ENCODE measurements at places on chromosomes 2 and 18. TPM values are rescaled to one million over a fixed set of nuclear protein-coding genes. Genes with fewer than 3 reads are reported as not detected.

The KRCC1 gene
- 8.4 TPM for total RNA-seq

- DNase-seq = peak; percentile 26
Observed at GRCh38 chr18:21803495-21803894, 62.9 kb downstream of the MIB1 start.

DNA sequence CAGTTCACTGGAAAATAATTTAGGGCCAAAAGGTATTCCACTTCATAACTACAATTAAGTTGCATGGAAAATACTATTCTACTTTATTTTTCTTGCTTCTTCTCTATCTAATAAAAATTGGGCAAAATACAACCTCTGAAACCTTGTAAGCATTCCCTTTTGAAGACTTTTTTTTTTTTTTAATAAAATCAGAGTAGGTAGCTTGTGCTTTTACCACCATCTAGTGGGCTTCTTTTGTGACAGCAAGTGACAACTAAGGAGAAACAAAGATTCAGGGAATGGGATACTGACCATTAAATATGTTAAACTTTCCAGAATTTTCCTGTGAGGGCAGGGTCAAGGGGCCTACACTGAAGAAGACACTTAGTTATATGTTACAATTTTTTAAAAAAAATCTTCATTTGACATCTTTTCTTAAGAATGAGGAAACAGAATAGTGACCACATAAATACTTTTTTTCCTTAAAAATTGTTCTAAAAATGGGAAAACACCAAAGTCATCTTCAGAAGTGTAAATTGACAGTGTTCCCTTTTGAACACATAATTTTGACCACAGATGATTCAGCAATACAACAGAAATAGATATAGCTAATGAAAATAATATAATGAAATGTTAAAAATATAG is 1183.2 kb upstream of the ACVR2A start:
- DNase-seq = peak; percentile 36

DNA sequence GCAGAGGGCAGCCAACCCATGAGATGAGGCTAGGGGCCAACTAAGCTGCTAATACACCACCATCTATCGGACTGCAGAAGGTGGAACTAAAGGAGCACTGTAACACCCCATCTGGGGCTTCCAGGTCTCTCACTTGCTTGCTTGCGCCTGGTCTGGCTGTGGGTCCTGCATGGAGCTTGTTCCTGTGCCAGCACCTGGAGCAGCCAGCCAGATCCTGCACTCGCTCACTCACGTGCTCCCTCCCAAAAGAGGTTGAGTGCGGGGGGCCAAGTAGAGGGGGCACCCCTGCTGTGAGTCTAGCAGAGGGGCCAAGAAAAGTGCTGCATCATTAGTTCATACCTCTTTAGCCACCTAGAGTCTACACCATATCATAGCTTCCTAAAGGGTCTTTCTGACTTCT is 250.9 kb downstream of the LRRTM4 start:
- DNase-seq = no peak

DNA sequence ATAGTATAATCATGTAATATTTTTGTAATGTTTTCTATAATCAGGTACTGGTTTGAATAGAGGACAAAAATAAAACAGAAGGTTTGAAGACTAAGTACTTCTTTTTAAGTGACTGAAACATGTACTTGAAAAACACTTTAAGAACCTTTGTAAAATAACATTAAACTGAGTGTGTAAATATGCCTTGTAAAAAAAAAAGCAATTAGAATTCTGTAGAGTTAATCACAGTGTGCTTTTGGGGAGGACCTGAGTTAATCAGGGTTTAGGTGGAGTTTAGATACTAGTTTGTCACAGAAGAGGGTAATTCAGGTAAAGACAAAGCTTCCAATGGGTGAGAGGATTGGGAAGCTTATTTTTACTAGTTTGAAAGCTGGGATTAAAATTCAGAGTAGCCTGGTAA is 10.3 kb downstream of the MBD5 start:
- DNase-seq = no peak

The IL36RN gene
- 1.9 TPM for total RNA-seq

DNA sequence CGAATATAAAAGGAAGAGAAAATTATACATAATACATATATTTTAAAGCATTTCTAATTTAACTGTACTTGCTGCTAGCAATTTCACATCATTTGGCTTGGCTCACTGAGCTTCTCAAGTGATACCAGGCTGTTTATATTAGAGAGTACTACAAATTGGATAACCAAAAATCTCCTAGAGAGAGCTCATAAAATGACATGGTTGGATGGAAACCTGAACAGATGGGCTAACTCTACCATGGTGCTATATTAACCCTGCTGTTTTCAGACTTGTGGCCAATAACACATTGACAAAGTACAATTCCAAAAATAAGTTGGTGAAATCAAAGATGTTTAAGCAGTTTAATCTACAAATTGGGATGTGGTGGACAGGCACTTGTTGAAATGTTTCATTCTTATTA is 364.4 kb upstream of the GCFC2 start:
- DNase-seq = no peak

The NEB gene
- 0.90 TPM for total RNA-seq

DNA sequence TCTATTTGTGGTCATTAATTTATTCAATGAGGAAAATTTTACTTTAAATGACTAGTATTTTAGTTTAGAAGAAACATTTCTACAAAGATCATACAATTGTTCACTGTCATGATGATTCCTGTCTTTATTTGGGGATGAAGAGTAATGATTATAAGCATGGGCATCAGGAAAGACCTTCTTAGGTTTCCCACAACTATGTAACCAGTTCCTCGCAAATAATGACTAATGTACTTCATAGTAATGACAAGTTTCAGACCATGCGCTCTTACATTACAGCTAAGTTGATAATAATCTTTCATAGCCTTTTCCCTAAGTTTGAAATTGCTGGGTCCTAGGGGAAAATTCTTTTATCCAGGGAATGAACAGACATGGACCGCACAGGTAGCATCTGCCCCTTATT is 90.5 kb downstream of the MYO5B start:
- peak; percentile 93 for DNase-seq

DNA sequence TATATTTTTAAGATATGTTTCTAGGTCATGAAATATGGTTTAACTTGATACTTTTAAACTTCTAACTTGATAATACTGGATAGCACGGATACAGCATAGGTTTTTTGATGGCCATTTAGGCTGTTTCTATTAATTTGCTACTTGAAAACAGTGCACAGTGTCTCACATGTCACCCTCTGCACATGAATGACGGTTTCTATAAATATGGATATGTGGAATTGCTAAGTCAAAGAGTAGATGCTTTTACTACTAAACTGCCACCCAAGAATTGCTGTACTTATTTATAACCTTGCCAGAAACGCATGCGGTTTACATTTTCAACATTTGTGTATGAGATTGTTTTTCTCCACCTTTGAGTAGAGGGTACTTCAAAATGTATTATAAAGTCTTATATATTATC is 174.6 kb upstream of the LYPD1 start:
- no peak for DNase-seq

The MBD1 gene
- 221 TPM for total RNA-seq

The FEV gene
- total RNA-seq = not detected

The KCMF1 gene
- total RNA-seq = 174 TPM

DNA sequence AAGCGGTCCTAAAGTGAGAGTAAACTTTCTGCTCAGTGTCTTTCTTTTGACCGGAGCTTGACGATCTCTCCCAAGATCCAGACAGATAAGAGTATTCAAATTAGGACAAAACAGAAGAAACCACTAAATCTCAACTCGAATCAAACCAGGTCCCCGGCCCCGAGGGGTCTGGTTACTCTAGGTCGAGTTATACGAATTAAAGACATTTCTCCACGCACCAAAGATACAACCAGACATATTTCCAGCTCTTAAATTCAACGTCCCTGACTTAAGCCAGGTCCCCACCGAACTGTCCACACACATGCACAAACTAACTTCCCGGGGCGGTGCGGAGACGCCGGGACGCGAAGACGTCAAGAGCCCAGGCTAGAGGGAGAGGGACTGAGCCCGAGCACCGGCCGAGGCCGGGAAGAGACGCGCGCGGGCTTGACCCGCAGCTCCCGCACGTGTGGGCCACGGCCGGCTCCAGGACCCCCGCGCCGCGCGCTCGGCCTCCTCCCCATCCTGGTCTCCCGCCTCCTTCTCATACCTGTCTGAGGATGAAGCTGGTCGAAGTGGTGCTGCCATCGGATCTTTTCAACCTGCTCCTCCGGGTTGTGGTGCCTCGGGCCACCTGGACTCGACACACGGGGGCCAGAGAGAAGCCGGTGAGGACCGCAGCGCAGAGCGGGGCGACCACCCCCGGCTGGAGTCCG is 896 bp downstream of the CACNB4 start:
- DNase-seq = no peak

The ALPG gene
- not detected for total RNA-seq

GRCh38 chr2:191690327-191690726 is 12.4 kb downstream of the NABP1 start:
- no peak for DNase-seq

GRCh38 chr18:54673936-54674335 is 82.9 kb downstream of the DYNAP start:
- no peak for DNase-seq

The DLX2 gene
- total RNA-seq = not detected

GRCh38 chr18:79664525-79665125 is 15.0 kb upstream of the CTDP1 start:
- DNase-seq = peak; percentile 96

The IL1RN gene
- 71.9 TPM for total RNA-seq

The EVA1A gene
- 4.6 TPM for total RNA-seq

The TUBA3E gene
- total RNA-seq = not detected

The MROH2A gene
- not detected for total RNA-seq

The SPATA3 gene
- not detected for total RNA-seq

DNA sequence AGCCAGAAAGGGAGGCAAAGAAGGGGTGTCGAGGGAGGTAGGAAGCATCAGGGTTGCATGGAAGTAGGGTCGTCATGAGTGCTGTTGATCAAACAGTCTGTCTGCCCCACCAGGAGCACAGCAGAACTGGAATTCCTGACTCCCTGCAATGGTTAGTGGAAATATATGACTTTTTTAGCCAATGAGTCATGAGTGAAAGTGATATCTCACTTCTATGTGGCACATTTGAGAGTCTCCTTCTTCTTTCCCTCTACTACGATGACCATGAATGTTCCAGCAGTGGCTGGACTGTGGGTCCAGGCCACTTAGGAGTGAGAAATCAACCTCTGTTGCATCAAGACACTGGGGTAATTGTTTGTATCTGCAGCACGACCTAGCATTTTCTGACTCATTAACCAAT is 199.5 kb downstream of the TTC32 start:
- peak; percentile 10 for DNase-seq
